NCI-H524 treated with DMSO at 0.1 percent for 48 hours (cell line): ENCODE measurements at places on chromosomes 7 and 10.
A peak's percentile ranks its signal among the peaks of the same experiment; 100 is the strongest.

- no peak for DNase-seq
These were observed 61.2 kb upstream of the CAPZA2 start for GRCh38 chr7:116801092-116801710.

GRCh38 chr10:21292763-21293517 lies 232.5 kb downstream of the SKIDA1 start:
- DNase-seq: no peak

DNA sequence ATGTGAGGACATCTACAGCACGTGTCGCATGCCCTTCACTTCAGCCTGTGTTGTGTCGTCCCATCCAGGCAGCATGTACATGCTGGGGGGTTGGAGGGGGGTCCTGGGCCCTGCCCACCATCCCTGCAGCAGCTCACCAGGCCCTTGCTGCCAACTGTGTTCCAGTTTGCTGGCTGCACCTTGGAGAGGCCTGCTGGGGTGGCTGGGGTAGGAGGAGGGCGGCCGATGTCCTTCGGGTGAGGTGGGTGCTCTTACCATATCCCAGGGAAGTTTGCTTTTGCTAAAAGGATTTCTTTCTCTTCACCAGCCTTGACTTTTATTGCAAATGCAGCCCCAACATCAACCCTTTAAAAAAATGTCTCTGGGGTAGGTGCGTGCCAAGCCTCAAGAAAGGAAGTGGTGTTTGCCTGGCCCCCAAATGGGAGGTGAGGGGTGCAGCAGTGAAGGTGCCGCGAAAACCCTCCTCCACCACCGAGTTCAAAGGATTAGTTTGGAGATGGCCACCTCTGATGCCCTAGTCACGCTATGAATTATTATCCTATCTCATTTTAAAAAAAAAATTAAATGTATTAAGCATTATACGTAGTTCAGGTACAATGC lies 165.8 kb upstream of the KLF6 start:
- DNase-seq: no peak

DNA sequence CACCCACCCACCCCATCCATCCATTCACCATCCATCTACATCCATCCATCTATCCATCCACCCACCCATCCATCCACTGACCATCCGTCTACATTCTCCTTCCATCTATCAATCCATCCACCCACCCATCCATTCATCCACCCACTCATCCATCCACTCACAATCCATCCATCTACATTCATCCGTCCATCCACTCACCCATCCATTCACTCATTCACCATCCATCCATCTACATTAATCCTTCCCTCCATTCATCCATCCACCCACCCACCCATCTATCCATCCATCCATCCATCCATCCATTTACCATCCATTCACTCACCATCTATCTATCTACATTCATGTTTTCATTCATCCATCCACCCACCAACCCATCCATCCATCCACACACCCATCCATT lies 292.5 kb downstream of the ADARB2 start:
- no peak for DNase-seq

- DNase-seq: no peak
These were observed 780.2 kb downstream of the MAGI2 start for GRCh38 chr7:78673272-78673671.

DNA sequence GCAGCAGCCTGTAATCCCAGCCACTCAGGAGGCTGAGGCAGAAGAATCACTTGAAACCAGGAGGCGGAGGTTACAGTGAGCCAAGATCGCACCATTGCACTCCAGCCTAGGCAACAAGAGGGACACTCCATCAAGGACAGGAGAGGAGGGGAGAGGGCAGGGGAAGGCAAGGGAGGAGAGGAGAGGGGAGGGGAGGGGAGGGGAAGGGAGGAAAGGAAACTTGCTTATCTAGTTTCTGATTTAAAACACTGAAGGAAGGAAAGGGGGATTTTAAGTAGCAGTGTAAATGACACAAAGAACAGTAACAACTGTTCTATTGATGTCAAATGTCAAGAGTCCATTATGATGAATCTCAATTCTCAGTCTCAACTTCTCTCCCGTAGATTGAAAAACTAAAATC lies 43.7 kb downstream of the SRPK2 start:
- DNase-seq: no peak

DNA sequence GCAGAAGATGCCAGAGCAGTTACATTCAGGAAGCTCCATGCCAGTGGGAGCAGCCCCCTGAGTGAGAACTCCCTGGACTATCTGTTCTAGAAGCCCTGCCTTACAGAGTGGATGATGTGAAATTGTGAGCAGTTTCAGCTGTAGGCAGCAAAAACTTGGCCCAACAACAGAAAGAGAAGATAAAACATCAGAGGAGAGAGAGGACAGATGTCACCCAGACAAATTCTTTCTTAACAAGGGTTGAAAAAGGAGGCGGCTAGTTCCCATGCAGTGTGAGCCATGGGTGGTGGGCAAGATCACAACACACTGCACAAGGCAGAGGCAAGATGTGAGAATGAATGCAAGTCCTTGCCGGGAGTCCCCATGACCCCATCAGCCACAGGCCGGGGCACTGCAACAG lies 46.6 kb upstream of the FXYD4 start:
- DNase-seq: no peak

- DNase-seq: no peak
These were observed 10.1 kb downstream of the GIMAP2 start for GRCh38 chr7:150695654-150696053.

- DNase-seq: no peak
These were observed 5.4 kb upstream of the FAM170B start for GRCh38 chr10:49139028-49139845.

- no peak for DNase-seq
These were observed 121.4 kb downstream of the POU6F2 start for GRCh38 chr7:39099146-39099545.

DNA sequence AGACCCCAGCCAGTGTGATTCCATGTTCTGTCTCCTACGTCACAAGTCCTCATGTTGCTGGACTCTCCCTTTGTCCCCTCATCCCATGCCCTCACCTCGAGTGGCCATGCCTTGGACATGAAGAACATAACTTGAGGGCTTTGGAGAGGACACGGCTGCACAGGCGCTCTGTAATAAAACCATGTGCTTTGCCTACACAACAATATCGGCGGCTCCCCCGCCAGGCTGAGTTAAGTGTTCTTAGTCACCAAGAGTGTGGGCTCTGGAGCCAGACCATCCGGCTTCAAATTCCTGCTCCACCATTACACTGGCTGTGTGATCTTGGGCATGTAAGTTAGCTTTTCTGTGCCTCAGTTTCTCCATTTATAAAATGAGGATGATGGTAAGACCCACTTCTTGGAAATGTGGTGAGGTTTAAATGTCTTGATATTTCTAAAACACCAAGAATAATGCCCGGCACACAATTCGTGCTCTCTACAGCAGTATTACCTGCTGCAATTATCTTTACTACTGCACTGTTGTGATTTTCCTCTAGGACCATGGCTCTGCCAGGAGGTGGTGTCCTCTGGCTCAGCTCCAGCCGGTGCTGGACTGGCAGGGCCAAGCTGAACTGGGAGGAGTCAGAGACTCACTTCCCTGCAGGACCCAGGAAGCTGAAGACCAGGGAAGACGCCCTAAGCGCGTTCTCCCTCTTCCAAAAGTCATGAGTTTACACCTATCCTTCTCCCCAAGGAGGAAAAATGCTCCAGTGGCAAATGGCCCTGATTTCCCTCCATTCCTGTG lies 15.7 kb downstream of the SLIT1 start:
- no peak for DNase-seq

DNA sequence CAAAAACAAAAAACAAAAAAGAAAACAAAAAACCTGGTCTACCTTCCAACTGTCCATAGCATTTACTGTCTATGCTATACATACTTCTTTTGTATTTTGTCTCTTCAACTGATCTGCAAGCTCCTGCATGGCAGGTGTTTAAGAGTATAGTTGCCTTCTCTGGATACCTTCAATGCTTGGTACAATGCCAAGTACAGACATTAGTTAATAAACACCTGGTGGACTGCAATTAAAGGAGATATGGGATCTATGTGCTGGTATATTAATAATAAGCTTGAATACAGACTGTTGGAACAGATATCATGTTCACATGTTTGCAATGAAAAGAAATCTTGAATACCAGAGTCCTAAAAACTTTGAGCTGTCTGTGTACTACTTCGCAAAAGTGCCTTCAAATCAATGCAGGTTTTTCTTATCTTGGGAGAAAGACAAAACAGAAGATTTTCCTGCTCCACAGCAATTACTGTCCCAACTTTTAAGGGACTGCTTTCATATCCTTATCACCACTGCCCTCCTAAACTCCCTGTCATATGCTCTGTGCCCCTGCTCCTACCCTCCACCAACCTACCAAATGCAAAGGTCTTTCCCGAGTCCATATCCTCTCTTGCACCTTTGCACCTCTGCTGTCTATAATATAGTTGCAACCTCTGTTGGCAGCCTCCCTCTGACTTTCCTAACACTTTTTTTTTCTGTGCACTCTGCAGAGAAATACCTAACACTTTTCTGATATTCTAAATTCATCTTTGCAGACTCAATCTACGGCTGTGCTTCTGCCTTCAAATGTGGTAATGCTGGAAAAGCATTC lies 85.1 kb downstream of the DNMBP start:
- DNase-seq: no peak

- no peak for DNase-seq
These were observed 15.1 kb upstream of the PRLHR start for GRCh38 chr10:118610577-118610976.

- DNase-seq: no peak
These were observed 31.9 kb downstream of the PCBD1 start for GRCh38 chr10:70856454-70856853.

- no peak for DNase-seq
These were observed 2.6 kb downstream of the IMPDH1 start for GRCh38 chr7:128407233-128407589.

DNA sequence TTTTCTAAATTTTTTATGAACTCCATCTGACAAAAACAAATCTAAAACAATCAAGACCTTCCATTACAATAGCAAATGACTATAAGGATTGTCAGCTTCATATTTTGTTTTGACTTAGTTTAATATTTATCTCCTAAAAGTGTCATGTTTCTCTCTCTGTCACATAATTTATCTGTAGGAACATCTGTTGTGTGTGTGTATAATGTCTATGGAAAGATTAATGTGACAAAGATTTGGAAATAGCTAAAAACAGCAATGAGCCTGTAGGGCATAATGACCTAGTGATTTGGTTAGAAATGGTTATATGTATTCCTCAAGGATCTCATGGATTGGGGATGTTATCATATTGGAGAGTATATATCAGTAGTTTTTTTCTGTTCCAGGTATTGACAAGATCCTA lies 69.6 kb upstream of the MDFIC start:
- DNase-seq: no peak

DNA sequence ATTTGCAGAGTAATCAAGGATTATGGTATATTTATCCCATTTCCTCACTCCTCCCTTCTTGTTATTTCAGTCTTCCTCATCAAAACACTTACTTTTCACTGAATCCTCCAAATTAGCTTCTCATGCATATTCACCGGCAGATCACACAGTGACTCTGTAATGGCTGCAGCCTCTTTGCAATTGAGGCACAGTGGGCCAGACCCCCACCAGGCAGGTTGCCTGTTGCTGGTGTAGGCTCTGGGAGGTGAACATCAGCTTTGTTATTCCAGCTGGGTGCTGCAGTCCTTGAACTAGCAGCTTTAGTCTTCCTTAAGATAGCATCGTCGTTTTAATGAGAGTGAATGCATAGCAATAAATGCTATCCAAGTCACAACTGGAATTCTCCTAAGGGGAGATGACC lies 449.3 kb downstream of the CNTNAP2 start:
- DNase-seq: no peak

DNA sequence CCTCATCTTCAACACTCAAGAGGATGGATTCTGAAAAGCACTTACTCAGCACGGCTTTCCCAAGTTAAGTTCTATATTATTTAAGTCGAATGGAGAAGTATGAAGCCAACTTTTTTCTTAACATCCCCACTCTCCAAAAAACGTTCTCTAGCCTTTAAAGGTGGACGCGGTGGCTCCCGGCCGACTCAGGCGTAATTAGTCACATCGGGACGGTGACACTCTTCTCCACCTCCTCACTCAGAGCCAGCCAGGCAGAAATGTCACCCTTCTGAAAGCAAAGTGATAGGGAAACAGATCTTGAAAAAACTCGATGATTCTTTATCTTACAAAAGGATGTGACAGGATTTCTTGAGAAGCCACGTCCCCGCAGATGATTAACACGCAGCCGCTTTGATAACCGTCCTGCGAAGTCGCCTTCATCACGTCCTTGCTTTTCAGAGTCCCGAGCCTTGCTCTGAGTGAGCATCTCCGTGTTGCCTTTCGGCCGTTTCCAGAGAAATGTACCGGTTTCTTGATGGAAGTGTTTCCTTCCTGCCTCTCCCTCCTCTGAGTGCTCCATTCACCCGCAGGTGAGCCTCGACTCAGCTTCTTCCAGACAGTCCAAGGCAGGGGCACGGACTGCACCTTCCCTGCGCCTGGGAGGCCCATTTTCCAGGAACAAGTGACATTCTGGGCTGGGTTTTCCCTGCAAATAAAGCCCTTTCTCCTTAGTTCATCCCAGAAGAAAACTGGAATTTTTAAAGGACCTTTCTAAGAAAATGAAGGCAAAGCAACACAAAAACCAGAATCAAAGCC lies 314.8 kb downstream of the DNAJB6 start:
- DNase-seq: no peak

DNA sequence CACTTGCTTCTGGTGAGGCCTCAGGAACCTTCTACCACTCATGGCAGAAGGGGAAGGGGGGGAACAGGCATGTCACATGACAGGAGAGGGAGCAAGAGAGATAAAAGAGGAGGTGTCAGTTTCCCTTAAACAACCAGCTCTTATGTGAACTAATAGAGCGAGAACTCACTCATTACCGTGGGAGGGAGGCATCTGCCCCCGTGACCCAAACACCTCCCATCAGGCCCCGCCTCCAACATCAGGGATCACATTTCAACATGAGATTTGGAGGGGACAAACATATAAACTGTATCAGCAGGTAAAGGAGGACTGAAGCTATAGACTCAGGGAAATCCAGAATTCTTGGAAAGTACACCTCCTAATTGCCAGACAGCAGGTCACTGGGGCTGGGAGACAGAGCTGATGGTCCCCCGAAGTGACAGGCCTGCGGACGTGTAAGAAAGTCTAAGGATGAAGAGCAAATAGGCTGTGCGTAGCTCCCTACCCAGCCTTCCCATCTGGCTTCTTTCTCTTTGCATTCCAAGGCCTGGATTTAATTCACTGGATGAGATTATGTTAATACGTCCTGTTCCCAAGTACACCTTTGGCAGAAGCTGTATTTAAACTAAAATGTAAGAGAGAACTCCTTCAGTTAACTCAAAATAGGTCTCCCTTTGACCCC lies 186.7 kb upstream of the LYZL2 start:
- DNase-seq: peak; percentile 27

DNA sequence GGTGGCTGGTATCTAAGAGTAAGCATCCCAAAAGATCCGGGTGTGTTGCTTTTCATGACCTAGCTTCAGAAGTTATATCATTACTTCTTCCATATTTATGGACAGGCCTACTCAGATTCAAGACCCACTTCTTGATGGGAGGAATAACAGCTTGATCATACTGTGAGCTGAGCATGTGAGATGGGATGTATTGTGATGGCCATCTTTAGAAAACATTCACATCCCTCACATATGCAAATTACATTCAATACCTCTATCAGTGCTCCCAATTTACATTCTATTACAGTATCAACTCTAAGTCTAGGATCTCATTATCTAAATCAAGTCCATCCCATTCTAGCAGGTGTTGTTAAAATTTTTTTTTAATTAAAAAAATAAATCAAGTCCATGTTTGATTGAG lies 99.8 kb upstream of the OIT3 start:
- no peak for DNase-seq

- DNase-seq: peak; percentile 18
These were observed 105.7 kb downstream of the ST8SIA6 start for GRCh38 chr10:17348501-17349349.
